Activated CD4-positive, alpha-beta T cell treated with anti-CD3 and anti-CD28 coated beads for 1 hour (primary cell): ENCODE measurements at places on chromosomes 7 and 10.

DNA sequence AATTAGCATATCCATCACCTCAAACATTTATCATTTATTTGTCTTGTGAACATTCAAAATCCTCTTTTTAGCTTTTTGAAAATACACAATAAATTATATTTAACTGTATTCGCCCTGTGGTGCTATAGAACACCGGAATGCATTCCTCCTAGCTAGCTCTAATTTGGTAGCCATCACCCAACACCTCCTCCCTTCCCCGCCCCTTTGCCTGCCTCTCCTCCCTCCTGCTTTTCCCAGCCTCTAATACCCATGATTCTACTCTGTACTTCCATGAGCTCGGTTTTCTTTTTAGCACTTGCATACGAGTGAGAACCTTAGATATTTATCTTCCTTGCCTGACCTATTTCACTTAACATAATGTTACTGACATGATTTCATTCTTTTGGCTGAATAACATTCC lies 80.1 kb downstream of the ANKRD26 start:
- no peak for DNase-seq

DNA sequence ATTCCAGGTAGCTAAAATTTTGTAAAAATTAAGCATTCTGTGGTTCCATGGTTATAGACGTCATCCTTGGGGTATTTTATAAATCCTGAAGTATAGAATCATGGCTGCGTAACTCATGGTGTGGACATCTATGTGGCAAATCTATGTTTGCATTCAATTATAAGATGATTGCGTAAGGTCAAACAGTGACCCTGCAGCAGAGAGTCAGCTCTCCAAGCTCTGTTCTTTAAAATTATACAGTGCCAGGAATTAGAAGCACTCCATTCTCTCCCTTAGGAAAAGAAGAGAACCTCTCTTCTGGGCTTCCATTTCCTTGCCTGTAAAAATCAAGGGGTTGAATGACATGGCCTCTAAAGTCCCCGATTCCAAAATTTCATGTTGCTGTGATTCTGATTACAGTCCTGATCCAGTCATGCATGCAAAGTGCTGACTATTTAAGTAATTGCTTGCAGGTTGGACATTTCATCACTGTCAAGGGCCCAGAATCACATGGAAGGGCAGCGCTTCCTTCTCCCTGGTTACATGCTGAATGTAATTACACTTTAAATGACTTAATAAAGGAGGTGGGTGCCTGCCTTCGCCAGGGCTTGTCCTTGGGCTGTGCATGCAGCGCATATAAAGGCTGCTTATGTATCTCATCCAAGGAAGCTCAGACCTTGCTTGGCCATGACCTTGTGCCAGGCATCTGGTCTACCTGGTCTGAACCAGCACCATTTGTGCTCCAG lies 550.7 kb downstream of the TYW1 start:
- DNase-seq = no peak

- DNase-seq = no peak
Observed at GRCh38 chr7:133419041-133419440, 166.2 kb downstream of the EXOC4 start.

- DNase-seq = no peak
Observed at GRCh38 chr7:44103923-44104859, at the start of gene AEBP1. Gene AEBP1 (plus strand): TSS chr7:44104345. CDS start chr7:44104666, 321 bp downstream.

DNA sequence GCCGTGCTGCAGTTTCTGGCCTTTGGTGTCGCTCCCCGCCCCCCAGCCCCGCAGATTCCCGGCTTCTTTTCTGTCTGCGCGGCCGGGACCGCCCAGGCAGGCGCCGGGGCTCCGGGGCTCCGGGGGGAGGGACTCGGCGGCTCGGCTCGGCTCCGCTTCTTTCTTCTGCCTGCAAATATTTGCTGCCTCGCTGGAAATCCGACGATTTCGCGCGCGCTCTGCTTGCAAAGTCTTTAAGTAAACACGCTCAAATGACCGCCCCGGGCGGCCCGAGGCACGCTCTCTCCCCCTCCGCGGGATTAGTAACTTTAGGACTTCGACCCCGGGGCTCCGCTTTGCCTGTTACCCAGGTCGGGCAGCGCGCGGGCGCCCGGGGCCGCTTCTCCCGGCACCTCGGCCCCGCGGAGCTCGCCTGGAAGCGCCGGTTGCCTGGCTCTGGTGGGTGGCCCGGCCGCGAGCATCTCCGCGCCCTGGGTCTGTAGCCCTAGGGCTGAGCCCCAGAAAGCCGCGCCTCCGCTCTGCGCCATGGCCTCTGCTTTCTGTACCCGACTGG lies 3.9 kb upstream of the GATA3 start:
- DNase-seq = no peak

- DNase-seq = no peak
Observed at GRCh38 chr10:283916-284356, 148.7 kb downstream of the ZMYND11 start.

GRCh38 chr7:101129603-101130117 lies 2.8 kb downstream of the SERPINE1 start:
- no peak for DNase-seq

DNA sequence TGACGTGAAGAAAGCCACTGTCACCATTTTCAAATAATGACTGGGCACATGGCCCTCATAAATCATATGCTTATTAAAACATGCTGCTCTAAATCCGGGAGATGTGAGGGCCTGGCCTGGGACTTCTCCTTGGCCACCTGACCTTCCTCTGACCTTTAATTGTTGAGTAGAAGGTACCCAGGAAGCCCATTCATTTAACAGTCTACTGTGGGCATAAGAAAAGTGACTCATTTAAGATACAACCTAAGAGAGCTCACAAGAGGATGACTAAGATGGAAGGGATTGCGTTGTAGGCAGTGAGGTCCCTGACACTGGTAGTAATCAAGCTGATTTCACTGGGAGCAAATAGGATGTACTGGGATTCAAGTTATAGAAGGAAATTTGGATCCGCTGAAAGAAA lies 203.4 kb upstream of the GPR26 start:
- no peak for DNase-seq

DNA sequence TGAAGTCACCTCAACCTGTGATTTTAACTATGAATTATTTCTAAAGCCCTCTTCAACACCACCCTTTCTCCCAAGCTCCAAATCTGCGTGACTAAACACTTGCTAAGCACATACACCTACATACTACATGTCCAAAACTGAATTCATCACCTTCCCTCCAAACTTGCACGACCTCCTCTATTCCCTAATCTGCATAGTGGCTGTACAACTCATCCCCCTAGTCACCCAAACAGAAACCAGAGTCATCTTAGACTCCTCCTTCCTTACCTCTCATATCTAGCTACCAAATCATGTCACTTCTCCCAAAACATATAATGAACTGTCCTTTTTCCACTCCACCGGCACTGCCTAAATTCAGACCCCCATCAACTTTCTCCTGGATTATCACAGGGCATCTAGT lies 16.2 kb downstream of the ARHGAP21 start:
- no peak for DNase-seq

DNA sequence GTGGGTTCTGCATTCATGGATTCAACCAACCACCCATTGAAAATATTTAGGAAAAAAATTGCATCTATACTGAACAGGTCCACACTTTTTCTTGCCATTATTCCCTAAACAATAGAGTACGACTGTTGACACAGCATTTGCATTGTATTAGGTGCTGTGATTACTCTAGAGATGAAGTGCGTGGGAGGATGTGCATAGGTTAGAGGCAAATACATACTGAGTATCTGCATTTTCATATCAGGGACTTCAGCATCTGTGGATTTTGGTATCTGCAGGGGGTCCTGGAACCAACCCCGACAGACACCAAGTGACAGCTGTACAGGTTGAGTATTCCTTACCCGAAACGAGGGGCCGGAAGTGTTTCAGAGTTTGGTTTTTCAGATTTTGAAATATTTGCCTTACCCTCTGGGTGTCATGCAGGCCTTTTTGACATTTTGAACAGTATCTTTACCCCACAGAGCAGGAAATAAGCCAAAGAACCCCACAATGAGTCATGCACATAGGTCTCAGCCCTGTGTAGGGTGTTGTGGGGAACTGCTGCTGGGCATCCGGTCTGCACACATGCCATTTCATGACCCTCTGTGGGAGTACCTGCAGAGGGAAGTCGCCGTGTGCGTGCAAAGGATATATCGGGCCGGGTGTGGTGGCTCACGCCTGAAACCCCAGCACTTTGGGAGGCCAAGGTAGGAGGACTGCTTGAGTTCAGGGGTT lies 14.5 kb downstream of the NUDT5 start:
- peak; percentile 45 for DNase-seq
